AG09319 (cell line): ENCODE measurements at places on chromosomes 12 and 14.
A peak's percentile ranks its signal among the peaks of the same experiment; 100 is the strongest.

DNA sequence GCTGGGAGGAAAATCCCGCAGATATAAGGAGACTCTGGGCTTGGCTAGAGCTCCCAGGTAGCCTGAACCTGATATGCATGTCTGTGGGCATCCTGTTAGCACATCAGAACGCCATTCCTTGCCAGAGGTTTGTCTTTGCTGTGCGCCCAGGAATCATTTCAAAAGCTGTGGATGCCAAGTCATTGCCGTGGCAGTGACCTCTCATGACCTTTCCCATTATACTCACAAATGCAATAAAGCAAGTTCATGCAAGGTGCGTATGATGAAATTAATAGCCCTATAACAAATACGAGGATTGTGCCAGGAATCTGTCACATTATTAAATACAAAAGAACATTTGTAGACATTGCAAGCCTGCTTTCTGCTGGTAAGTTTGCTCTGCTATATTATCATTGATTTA, 229.1 kb upstream of the PELI2 start:
- no peak for DNase-seq

DNA sequence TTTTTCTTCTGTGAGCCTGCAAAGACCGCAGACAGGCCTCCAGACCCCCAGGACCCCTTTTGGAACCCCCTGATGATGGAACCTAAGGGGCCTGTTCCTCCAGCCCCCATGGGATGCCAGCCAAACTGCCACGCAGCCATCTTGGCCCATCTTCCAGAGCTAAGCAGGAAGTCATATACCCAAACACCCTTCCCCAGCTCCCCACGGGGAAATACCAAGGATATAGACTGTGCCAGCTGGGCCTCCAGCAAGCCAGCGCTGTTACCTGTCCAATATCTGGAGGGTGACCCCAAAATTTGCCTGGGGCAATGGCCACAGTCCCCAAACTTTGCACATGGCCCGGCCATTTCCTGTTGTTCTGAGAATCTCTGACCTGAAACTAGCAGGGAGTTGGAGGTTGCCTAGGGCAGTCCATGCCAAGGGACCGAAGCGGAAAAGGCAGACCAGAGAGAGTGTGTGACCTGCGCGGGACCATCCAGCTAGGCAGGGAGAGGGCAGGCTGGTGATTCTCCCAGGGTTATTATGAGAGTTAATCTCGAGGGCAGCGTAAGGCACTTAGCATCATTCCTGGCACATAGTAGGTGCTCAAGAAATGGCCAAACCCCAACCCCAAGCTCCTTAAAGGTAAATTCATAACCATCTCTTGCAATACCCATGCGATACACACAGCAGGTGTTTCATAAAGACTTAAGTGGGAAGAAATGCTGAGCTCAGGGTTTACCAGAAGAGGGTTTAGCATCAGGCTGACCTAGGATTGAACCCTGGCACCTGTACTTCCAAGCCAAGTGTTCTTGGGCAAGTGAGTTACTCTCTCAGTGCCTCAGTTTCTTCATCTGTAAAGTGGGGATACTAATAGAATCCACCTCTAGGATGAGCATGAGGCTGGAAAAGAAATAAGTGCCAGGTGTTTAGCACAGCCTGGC, 2.6 kb upstream of the RASAL1 start:
- no peak for DNase-seq

DNA sequence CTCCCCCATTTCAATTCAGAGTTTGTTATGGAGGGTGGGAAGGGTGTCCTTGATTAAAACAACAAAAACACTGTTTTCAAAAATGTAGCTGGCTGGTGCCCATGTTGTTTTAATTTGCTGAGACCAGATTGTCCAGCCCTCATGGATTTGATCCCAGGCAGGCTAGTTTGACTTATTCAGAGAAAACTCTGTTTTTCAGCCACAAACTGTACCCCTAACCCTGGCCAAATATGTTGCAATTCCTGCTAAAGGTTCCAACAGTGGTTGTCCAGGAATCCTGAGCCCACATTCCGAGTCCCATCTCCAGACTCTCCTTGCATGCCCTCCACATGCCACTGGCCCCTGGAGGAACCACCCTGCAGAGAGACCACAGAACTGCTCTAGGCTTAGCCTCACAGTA, 36.0 kb downstream of the MAP1LC3B2 start:
- DNase-seq: peak; percentile 76

DNA sequence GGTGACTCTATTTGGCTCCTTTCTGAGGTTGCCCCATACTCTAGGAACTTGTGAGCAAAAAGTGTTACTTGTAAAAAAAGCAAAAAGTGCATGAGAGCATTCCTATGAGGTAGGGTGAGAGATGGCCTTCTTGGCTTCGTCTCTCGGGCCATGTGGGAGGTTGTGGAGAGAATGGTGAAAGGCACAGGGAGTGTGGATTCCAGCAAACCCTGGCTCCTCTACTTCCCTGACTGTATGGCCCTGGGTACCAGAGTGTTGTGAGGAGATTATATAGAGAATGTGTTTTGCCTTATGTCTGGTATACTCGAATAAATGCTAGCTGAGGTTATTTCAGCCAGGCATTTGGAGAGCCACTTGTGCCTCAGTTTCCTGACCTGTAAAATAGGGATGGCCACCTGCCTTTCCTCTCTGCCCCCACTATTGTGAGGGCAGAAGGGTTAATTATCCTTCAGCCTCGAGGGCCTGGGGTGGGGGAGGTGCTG, 11.0 kb downstream of the PLEKHG3 start:
- no peak for DNase-seq

- DNase-seq: no peak
Observed at GRCh38 chr14:104298458-104298857, 160.1 kb downstream of the KIF26A start.

- no peak for DNase-seq
Observed at GRCh38 chr12:79689061-79689476, 1.7 kb downstream of the PAWR start.

- DNase-seq: no peak
Observed at GRCh38 chr12:66119870-66120241, 10.7 kb downstream of the LLPH start.

- no peak for DNase-seq
Observed at GRCh38 chr12:122003651-122004611, 17.8 kb upstream of the BCL7A start.

DNA sequence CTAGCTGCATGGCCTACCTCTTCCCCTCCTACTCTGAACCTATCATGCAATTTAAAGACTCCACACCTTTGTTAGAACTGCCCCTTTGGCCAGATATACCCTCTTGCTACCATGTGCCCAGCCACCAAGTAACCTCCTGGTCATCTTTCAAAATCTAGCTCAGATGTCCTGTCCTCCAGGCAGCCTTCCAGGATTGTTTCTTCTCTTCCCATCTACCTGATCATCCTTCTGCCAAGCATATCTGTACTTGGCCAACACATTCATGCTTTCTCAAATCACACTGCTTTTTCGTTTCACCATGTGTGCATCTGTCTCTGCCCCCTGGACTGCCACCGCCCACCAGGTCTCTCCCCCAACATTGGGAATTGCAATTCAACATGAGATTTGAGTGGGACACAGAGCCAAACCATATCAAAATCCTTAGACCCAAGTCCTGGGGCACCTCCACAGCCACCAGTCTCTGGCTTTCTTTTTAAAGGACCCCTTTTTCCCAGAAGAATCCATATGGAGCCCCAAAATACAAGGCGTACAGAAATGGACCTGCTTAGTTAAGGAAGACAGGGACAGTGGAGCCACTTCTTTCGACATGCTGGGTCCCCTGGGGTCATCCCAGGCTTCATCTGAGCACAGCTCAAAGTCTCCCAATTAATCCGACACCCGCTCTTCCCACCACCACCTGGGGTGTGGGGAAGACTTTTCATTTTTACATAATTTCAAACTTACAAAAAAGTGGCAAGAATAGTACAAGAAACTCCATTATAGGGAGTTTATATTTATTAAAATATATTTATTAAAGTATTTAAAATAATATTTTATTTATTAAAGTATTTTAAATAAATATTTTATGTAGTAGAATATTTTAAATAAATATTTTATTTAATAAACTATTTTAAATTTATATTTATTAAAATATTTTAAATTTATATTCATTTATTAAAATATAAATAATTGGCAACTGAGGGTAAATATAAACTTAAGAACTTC, 7.9 kb upstream of the CMKLR1 start:
- DNase-seq: no peak

DNA sequence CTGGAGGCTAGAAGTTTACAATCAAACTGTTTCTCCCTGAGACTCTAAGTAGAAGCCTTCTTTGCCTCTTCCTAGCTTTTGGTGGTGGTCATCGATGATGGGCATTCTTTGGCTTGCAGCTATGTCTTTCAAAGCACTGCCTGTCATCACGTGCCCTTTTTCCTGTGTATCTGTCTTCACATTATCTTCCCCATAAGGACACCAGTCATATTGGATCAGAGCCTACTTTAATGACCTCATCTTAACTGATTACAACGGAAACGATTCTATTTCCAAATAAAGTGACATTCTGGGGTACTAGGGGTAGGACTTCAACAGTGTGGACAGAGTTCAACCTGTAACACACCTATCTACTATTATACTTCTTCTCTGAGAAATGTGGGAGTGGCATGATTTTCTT, 31.1 kb upstream of the IFNG-AS1 start:
- DNase-seq: no peak

GRCh38 chr14:69324341-69324931, 64.5 kb downstream of the GALNT16 start:
- no peak for DNase-seq

GRCh38 chr14:103718572-103718971, 3.0 kb downstream of the ZFYVE21 start:
- no peak for DNase-seq

- no peak for DNase-seq
Observed at GRCh38 chr14:55116246-55117030, 12.6 kb upstream of the LGALS3 start.

- no peak for DNase-seq
Observed at GRCh38 chr12:754851-755562, 2.6 kb downstream of the WNK1 start.

- DNase-seq: no peak
Observed at GRCh38 chr12:45720069-45720468, 9.4 kb upstream of the ARID2 start.

DNA sequence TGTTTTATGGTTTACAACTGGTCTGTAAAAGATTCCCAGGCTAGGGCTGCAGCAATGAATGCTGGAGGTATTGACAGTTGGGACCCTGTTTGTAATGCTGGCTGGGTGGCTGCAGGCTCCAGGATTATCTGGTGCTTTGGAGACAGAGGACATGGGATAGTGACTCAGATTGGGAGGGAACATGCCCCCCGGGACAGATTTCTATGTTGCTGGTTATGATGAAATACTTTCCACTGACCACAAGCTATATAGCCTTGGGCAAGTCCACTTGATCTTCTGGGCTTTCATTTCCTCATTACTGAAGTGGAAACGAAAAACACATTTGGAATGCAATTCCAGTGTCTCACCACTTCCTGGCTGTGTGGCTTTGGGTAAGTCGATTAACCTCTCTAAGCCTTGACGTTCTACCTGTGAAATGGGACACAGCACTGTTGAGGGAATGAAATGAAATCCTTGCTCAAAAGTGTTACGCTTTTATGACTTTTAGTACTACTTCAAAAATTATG, 6.3 kb upstream of the TPCN1 start:
- peak; percentile 93 for DNase-seq

DNA sequence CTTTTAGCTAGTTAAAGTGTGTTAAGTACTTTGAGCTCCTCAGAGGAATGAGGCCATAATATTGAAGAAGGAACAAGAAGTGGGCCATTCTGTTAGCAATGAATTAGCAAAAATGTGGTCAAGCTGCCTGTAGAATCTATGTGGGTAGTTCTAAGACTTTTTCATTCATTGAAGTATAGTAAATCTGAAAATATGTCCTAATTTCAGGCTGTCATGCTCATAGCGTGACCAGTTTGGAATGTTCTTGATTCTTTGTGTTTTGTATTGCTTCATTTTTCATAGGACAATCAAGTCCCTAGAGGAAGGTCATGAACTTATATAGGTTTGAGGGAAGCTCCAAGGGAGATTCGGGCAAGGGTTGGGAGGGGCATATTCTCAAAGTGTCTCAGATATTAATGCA, 11.4 kb downstream of the ATP23 start:
- no peak for DNase-seq

GRCh38 chr14:82385048-82385447, 851.4 kb upstream of the SEL1L start:
- no peak for DNase-seq

- no peak for DNase-seq
Observed at GRCh38 chr12:16608946-16609539, 3.1 kb upstream of the LMO3 start.

DNA sequence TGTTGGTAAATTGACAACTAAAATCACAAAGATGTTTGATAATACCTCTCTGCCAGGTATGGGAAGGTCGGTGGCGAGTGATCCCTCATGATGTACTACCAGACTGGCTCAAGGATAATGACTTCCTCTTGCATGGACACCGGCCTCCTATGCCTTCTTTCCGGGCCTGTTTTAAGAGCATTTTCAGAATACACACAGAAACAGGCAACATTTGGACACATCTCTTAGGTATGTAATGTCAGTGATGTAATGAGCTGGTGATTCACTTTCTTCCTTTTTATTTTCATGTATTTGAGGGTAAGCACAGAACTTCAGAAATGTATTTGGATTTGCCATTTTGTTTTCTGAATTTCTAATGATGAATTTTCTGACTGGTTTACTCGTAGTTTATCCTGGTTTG, 42.6 kb upstream of the LRTM2 start:
- DNase-seq: no peak

- no peak for DNase-seq
Observed at GRCh38 chr14:60204104-60204842, 39.1 kb upstream of the DHRS7 start.

DNA sequence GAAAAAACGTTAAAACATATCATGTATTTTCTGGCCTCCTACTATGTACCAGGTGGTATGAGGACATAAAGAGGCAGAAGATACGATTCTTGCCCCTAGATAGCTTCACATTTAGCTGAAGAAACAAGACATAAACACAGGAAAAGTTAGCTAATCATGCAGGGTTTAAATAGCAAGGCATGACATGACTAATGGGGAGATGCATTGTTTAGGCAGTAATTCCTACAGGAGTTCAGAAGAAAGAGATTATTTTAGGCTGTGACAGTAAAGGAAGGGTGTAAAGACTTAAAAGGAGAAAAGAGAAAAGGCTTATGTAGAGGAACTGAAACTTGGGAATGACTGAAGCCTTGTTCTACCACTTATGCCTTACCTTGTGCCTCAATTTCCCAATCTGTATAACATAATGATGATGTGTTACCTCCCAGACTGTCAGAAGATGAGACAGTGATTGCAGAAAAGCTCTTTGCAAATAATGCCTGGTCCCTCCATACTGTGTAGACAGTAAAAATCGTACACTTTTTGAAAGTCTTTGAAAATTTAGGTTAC, 44.4 kb downstream of the PRKCH start:
- DNase-seq: no peak

- DNase-seq: no peak
Observed at GRCh38 chr14:31106768-31107167, 80.6 kb upstream of the STRN3 start.
